ENCODE measurements at places on chromosomes 3 and 15.
A peak's percentile ranks its signal among the peaks of the same experiment; 100 is the strongest.

DNA sequence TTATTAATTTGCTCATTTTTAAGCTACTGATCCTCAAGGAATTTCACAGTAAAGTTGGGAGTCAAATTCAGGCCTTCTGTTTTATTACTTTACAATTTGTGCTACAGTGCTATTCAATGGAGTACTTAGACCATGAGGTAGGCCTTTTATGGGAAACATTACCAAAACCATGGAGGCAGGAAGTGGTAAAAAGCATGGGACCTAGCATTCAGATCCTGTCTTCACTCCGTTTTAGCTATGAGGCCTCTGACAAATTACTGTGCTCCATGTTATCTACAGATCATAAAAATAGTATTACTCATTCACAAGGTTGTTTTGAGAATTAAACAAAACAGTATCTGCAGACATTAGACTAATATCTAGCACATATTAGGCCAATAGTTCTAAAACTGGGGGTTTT, 140.6 kb upstream of the SLITRK3 start:
- no peak for DNase-seq

DNA sequence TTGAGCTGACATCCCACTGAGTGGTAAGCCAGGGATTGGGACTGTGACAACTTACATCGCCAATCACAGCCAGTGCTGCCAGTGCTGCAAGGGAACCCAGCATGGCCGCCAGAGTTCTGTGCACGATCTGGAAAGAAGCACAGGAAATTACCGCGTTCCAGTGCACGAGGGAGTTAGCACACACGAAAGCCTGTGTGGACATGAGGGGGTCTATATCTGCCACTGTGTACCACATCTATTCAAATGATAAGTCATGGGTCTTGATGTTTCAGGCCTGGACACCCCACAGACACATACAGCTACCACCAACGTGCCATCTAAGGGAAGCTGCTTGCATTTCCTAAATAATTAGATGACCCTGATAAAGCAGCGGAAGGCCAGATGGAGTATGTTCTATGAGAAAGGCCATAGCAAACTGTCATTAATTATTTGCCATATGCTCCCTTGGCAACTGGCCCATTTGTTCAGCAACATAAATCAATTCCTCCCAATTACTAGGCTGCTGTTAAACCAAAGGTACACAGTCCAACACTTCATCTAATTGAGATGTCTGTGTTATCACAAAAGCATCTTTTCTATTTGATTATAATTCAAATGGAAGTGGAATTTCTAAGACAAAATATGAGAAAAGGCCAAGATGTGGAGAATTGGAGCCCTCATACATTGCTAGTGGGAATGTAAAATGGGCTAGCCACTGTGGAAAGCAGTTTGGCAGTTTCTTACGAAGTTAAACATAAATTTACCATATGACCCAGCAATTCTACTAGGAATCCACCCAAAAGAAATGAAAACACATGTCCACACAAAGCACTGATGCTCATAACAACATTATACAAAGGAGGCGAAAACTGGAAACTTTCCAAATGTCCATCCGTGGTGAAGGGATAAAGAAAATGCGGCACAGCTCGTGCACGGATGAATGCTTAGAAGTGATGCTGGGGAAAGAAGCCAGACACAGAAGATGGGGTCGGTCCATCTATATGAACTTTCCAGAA, 108.3 kb downstream of the OCA2 start:
- DNase-seq: no peak

- no peak for DNase-seq
Measured at GRCh38 chr15:72237029-72237852, 6.3 kb upstream of the PKM start.

GRCh38 chr15:92883876-92884435, 16.2 kb upstream of the CHD2 start:
- DNase-seq: no peak

- DNase-seq: no peak
Measured at GRCh38 chr3:114336122-114336697, 42.4 kb downstream of the TIGIT start.

DNA sequence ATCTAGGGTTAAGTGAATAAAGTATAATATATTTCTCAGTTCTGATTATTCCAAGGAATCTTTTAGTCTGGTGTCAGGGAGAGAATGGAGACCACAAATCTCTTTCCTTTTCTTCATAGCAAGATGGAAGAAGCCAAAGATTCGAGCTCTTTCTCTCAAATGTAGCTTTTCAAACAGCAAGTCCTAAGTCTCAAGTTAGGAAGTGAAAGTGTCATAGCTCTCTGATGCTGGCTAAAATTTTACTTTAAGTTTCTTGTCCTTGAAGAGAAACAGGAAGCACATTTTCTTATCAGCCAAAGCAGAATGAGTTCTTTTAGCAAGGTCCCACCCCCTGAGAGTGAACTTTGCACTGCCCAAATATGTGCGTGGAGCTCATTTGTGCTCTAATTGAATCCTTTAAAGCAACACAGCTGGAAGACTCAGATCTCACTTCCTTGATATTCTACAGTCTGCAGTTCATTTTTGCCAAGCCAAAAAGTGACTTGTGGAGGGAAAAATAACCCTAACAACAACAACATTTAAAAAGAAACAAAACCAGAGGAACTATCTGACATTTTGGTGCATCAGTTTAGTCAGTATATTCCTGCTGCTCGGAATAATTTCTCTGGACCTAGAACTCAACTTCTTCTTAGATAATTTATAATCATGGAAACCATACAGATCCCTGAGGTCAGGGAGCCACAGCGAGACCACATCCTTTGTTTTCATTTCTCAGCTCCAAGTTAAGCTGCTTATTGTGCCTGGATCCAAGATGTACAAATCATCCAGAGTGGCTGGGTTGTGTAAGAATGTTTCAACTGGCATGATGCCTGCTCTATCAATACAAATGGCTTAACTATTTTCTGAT, 238.7 kb upstream of the P2RY1 start:
- DNase-seq: peak; percentile 94

GRCh38 chr3:126014252-126014651, 45.3 kb downstream of the ROPN1B start:
- DNase-seq: no peak

All from right lung (tissue), 10 donors.